ENCODE measurements at places on chromosomes 4 and X.

GRCh38 chrX:67734111-67734753, 190.4 kb downstream of the AR start:
- no peak for DNase-seq

DNA sequence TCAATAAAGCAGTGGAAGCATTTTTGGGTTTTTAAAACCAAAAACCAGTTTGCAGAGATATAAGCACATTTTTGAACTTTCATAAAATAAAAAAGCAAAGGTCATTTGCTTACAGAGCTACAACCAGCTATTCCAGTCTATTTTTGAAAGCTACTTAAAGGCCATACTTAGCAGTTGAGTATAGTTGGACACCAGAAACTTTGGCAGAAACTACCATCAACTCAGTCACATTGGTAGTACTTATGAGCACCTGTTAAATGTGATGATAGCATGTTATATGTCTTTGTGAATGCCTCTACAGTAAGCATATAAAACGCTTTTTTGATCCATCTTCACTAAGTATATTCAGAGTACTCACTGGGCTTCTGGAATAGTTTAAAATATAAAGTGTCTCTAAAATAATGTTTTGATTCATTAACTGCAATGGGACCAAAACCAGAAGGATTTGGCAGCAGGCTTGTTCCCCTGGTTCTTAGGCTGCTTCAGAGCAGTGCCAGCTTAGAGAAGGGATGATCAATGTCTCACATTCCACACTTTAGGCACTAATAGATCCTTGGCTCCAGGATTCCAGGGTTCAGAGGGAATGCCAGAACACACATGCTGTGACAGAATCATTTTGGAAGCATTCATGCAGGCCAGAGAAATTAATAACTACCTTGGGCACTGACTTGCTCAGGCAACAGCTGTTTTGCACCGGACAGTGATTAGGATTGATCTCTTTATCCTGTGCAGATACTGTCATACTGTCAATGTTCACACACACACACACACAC, 103.9 kb downstream of the IQCM start:
- DNase-seq = no peak

- no peak for DNase-seq
Measured at GRCh38 chr4:57672846-57673433, 562.8 kb upstream of the IGFBP7 start.

DNA sequence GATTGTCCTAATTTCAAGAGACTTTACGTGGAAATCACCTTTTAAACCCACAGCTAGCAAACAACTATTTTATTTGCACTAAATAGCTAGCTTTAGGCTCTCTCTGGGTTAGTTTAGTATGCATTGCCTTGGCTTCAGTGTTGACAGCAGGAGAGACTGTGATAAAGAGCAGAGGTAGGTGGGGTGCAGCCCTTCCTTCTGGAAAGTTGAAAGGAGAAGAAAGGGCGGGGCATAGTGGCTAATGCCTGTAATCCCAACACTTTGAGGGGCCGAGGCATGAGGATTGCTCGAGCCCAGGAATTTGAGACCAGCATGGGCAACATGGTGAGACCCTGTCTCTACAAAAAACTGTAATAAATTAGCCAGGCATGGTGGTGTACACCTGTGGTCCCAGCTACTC, 29.0 kb upstream of the TMEM154 start:
- DNase-seq = no peak

- DNase-seq = no peak
Measured at GRCh38 chr4:155587766-155588165, 78.9 kb upstream of the GUCY1A1 start.

GRCh38 chr4:156774422-156774821, 197.2 kb downstream of the PDGFC start:
- no peak for DNase-seq

GRCh38 chr4:67604029-67604381, 45.5 kb downstream of the STAP1 start:
- no peak for DNase-seq

DNA sequence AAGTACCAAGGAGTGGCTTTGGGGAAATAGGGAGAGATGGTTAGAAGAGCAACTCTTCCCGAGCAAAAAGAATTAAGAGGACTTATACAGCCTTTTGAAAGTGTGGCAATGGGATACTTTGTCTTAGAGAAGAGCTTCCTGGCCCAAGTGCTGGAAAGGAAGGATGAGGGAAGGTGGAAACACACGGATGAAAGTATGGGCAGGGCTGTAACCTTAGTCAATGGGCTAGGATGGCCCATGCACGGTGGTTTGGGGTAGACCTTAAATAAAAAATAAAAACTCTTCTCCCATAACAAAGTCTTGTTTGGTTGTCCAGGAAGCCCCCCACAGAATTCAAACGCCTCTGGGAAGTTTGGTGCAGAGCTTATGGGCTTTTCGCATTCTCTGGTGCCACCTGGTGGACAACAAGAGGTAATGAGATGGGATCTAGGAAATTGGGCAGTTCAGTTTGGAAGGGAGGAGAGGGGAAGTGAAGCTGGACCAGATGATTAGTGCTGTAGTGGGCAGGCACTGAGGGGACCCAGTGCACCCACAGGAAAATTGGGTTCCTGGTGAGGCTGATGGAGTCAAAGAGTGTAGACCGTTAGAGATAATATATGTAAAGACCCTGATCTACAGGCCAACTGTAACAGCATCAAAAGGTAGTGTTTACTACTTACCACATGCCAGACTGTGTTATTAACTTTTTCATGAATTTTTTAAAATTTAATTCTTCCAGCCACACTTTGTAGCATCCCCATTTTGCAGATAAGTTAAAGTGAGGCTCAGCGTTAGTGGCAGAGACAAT, 13.8 kb upstream of the ENOX2 start:
- peak; percentile 69 for DNase-seq

DNA sequence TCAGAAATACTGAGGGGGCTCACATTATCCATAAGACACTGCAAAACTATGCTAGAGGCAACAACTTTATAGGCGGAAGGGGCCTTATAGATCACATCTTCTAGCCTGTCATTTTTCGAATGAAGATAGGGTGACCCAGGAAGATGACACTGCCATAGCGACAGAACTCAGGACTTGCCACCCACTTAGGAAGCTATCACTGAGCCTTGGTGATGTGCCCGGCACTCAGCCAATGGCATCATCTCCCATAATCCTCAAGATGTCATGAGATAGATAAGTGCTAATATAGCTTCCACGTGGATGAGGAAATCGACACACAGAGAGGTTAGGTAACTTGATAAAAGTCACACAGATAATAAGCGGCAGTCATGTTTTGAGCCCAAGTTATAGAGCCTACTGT, 346.6 kb downstream of the DHX15 start:
- no peak for DNase-seq

DNA sequence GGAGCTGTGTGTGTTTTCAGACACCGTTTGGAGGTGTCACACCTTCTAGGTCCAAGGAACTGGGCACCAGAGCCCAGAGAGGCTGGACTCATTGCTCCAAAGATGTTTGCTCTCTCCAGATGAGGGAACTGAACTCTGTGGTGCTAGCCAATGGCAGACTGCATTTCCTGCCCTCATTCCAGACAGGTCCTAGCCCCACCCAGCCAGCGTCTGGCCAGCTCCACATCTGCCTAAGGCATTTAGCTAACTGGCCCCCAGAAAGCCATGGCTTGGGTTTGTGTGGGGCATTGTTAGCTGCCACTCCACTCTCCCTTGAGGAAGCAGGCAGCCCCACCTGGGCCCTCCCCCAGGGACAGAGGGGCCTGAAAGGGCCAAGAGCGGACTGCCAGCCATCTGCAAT, 11.4 kb downstream of the FGD1 start:
- DNase-seq = no peak

- DNase-seq = peak; percentile 70
Measured at GRCh38 chr4:25925486-25926201, 11.6 kb downstream of the SMIM20 start.

DNA sequence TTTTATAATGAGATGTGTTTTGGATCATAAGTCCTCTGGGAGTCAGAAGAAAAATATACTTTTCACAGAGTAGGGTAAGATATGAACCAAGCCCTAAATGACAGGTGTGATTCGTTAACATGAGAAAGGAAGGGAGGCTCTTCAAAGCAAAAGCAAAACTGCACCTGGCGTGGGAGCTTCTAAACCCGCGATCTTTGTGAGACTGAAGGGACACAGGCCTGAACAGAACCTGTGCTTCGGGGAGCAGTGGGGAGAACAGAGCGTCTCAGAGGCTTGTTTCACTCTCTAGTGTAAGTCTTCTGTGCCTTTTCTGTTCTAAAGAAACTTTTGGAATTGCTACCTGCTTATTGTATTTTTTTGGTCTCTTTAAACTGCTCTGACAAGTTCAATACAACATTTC, 30.2 kb upstream of the CYP4V2 start:
- no peak for DNase-seq

DNA sequence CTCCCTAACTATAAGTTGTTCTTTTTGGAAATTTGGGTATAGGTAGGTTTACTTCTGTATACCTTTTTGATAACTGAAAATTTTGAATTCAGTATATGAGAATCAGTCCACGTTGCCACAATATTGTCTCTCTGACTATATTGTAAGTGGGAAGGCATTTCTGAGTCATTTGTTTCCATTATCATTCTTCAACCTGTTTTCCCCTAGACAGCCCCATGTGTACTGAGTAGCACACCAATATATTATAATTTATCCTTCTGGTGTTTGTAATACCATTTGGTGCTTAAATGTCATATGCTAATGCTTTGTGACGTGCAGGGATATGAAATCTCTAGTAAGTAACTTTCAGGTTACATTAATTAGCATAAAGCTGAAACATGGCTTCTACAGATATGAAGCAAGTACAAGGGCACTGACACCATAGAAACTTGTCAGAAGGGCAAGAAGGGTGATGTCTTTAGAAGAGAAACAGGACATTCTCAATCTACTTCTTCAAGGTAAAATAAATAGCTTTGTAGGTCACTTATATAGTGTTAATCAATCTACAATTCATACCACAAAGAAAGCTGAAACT, 27.7 kb downstream of the PAK3 start:
- no peak for DNase-seq

GRCh38 chr4:52106660-52107059, 55.6 kb downstream of the SPATA18 start:
- no peak for DNase-seq

GRCh38 chrX:53599781-53600396, 86.6 kb downstream of the HUWE1 start:
- no peak for DNase-seq

DNA sequence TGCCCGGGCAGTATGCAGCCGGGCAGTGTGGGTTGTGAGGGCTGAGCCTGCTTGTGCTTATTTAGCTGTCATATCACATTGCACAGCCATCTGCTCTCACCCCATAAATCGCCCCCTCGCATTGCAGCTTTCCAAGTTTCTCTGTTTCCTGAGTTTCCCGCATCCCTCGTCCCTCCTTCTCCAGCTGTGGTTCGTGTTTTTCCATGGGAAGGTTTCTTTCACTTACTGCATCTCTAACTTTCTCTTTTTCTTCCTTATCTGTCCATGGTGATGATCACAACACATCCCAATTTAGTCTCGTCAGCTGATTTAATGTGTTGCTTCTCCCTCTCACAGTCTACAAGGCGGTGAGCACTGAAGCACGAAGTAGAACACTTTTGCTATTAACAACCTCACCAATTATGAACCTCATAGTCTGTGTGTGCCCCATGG, 118.1 kb downstream of the ENPP6 start:
- no peak for DNase-seq

DNA sequence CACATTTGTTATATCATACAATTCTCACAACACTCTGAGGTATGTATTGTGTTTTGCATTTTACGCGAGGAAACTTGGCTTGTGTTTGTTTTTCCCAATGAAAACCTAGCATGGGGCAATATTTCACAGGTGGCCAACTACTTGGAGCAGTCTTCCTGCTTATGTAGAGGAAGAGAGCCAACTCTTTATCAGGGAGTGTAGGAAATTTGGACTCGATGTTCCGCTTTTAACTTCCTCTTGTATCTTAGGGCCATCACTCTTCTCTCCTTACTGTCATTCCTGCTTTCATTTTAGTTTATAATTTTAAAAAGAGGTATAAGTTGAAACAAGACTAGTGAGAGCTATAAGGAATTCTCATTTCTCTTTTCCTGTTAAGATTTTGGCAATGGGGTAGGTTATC, 107.7 kb upstream of the RPS6KA3 start:
- no peak for DNase-seq

DNA sequence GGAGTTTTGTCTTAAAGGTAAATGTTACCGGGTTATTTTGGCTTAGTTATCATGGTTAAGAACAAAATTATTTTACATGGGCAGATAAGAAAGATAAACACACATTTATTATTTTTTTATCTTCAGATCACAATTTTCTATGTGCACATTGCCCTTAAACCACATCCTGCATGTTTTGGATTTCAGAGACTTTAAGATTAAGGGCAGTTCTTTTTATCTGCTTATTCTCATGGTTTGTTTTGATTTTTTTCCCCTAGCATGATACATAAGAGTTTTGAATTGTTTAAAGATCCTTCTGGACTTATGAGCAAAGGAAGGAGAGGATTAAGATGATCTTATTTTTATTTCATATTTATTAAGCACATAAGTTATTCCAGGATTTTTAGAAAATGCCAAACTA, 190.1 kb upstream of the BMP3 start:
- no peak for DNase-seq

GRCh38 chr4:189305500-189305899, 635.2 kb upstream of the FRG1 start:
- no peak for DNase-seq

DNA sequence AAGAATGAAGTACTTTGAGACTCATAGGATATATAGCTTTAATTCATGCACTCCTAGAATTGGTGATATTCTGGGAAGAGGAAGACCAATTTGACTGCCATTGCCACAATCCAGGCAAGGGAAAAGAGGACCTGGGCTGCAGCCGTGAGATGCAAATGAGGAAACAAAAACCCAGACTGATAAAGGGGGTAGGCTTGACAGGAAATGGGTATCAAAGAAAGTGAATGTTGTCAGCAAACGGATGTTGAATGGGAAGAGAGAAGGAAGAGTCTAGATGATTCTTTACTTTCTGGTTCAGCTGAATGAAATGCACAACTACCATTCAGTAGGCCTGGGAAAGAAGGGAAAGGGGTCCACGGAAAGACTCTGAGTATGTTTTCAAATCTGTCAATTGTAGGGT, 17.1 kb upstream of the ARHGEF6 start:
- DNase-seq = no peak

GRCh38 chr4:23945451-23946017, 55.7 kb upstream of the PPARGC1A start:
- no peak for DNase-seq

- no peak for DNase-seq
Measured at GRCh38 chr4:37389967-37390580, 145.5 kb downstream of the NWD2 start.

- DNase-seq = no peak
Measured at GRCh38 chr4:183797445-183798300, 107.4 kb upstream of the STOX2 start.

DNA sequence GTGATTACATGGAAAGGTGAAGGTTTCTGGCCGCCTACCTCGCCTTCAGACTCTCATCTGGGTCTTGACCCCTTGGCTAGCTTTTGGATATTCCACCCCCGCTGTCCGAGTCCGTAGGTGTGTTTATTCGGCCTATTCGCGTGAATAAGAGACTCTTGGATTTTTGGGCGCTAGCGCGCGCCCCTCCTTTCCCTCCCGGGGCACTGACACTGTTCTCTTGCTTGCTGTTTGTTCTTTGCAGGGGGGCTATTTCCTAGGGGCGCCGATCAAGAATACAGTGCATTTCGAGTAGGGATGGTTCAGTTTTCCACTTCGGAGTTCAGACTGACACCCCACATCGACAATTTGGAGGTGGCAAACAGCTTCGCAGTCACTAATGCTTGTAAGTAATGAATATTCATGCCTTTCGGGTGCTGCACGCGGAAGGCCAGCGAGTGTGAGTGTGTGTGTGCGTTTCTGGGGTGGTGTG, 932 bp downstream of the GRIA2 start:
- no peak for DNase-seq

Measured in activated effector memory CD4-positive, alpha-beta T cell treated with anti-CD3 and anti-CD28 coated beads, Interleukin-2, amount 50 U/mL, for 16 hours (primary cell).